NCI-H2029 (cell line): ENCODE measurements at places on chromosomes 1 and 21.

GRCh38 chr1:77489910-77490309 is 192.5 kb downstream of the ZZZ3 start:
- no peak for DNase-seq

GRCh38 chr1:155133799-155134281 is 1.8 kb upstream of the SLC50A1 start:
- no peak for DNase-seq

GRCh38 chr21:16945580-16945979 is 567.3 kb upstream of the CXADR start:
- DNase-seq: peak; percentile 61

- no peak for DNase-seq
Observed at GRCh38 chr1:109897259-109897955, 13.2 kb upstream of the CSF1 start.

DNA sequence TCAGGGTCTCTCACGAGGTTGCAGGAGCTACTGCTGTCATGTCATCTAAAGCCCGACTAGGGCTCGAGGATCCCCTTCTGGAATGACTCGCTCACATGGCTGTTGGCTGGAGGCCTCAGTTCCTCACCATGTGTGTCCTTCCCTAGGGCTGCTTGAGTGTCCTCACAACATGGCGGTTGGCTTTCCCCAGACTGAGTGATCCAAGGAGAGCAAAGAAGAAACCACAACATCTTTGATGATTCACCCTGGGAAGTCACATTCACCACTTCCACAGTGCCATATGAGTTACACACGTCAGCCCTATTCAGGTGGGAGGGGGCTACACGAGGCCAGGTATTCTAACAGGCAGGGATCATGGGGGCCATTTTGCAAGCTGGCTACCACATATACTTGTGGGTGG is 64.9 kb downstream of the FHAD1 start:
- no peak for DNase-seq

GRCh38 chr1:167651161-167651693 is 21.2 kb downstream of the RCSD1 start:
- no peak for DNase-seq

- no peak for DNase-seq
Observed at GRCh38 chr1:194846488-194846887, 1660.1 kb upstream of the B3GALT2 start.

GRCh38 chr1:53592985-53593757 is 134.0 kb downstream of the DMRTB1 start:
- no peak for DNase-seq

GRCh38 chr1:232557096-232557495 is 72.8 kb downstream of the SIPA1L2 start:
- no peak for DNase-seq

GRCh38 chr1:23529146-23530086 is 1.6 kb downstream of the E2F2 start:
- DNase-seq: no peak
